ENCODE measurements at places on chromosomes 1 and 21.

GRCh38 chr1:211333906-211334305 is 7.3 kb downstream of the TRAF5 start:
- no peak for DNase-seq

- DNase-seq, result no peak
Measured at GRCh38 chr1:53525595-53525994, 66.4 kb downstream of the DMRTB1 start.

- no peak for DNase-seq
Measured at GRCh38 chr1:21626921-21627339, 42.2 kb downstream of the RAP1GAP start.

DNA sequence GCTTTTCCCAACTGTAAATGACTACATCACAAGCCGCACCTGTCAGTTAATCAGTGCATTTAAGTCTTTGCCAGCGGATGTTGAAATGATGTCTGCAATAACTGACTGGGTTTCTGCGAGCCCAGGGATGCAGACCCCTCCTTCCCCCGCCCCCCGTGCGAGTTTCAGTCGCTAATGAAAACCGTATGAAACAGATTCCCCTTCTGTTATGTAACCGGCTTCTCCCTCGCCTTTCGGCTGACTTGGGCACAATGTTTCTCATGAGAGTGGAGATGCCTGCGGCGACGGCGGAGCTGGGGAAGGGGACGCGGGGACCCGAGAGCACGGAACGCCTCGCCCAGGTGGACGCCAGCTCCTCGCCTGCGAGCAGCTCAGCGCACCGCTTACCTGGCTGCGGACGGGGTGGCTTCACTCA is 753 bp downstream of the KCNJ6 start:
- no peak for DNase-seq

GRCh38 chr1:9145021-9145668 is 16.2 kb upstream of the GPR157 start:
- DNase-seq, result no peak

DNA sequence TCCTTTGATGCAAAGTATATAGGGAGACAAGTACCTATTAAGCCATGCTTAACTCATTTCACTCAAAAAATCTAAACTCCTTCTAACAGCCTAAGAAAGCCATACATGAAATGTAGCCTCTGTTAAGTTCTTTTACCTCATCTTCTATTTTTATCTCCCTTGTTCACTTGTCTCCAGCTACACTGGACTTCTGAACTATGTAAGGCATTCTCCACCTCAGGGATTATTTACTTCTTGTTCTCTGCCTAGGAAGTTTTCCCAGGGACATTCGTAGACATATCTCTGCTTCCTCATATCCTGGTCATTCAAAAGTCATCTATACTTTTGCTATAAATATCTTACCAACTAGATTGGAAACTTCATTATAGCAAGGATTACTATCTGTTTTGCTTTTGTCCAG is 96.9 kb downstream of the COP1 start:
- no peak for DNase-seq

- DNase-seq, result no peak
Measured at GRCh38 chr1:84569216-84569615, 5.0 kb downstream of the CTBS start.

DNA sequence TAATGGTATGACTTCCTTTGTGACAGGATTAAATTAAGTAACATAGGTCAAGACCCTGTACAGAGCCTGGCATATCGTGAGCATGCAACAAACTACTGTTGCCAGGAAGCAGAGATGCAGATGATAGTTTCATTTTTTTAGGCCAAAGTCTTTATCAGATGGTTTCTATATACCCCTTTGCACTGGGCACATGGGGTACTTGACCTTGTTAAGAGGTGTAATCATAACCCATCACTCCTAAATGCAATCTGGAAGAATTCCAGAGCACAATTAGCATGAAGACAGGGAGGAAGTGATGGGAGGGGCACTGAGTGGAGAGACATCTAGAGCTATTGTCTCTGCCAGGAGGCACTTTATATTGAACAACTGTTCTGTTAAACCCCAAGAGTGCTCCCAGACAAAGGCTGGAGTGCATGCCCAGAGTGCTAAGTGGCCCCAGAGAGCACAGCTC is 22.1 kb downstream of the ZBTB17 start:
- no peak for DNase-seq

DNA sequence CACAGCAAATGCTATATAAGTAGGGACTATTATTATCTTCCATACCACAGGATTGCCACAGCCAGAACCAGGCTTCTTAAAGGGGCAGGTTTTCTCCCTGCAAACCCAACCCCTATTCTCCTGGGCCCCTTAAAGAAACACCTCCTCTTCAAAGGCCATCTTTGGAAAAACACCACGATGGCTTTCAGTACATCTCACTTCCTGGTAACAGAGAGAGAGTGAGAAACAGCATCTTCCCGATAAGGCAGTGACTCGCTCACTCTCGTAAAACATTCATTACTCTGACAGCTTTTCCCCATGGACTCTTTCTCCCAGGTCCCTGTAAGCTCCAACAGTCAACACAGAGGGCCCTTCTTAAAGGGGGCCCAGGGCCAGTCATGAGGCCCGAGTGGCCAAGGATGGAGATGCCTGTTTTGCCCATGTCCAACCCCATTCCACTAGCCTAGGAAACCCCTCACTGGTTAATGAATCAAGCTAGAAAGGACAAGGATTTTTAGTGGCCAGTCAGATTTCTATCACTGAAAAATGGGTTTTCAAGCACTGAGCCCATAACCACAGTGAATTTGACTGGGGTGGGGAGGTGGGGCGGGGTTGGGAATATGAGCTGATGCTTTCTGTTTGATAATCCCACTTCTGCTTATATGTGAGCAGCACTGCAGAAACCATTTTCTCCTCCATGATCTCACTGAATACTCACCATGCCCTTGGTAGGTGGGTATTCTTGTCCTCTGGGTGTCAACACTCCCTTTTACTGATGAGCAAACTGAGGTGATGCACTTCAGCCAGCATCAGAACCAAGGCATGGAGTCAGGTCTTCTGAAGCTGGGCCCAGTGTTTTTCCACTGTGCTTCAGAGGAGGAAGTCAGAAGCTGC is 3.6 kb upstream of the NAV1 start:
- no peak for DNase-seq

DNA sequence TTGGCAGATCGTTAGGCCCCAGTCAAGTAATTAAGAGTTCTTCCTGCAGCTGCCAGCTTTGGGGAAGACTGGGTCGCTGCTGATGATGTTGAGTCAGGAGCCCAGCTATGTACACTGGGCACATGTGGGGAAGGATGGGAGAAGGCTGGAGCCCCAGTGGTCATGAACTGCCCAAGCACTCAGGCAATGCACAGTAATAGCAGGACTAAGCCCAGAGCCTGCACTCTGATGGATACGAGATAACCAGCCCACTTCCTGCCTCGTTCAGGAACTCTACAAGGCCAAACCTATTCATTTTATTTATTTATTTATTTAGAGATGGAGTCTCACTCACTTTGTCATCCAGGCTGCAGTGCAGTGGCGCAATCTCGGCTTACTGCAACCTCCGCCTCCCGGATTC is 81.1 kb upstream of the BTG3 start:
- DNase-seq, result no peak

GRCh38 chr1:98556521-98557158 is 104.9 kb upstream of the SNX7 start:
- no peak for DNase-seq

DNA sequence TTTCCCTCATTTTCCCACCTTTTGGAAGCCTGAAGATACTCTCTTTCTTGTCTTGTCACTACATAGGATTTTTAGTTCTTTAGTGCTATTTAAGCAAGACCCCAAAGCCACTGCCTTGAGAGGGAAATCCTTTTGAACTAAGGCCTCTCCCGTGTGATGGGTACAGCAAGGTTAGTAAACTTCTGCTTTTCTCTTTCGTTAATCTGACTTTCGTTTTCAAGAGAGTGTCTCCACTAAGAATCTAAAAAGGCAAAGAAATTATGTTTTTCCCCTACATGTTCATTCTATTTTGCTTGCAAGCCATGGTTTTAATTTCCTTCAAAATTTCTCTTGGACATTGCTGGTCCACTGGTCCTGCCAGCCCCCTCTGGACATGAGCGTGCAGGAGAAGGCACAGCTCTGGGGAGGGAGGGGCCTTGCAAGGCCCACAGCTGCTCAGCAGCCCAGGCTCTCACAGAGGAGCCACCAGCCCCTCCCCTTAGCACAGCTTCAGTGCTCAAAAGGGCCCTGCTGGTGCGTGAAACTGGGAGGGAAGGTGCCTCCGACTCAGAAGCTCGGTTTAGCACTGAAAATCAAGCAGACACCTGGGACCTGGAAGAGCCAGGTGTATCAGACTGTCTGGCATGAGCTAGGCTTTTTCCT is 210.9 kb upstream of the GALNT2 start:
- no peak for DNase-seq

DNA sequence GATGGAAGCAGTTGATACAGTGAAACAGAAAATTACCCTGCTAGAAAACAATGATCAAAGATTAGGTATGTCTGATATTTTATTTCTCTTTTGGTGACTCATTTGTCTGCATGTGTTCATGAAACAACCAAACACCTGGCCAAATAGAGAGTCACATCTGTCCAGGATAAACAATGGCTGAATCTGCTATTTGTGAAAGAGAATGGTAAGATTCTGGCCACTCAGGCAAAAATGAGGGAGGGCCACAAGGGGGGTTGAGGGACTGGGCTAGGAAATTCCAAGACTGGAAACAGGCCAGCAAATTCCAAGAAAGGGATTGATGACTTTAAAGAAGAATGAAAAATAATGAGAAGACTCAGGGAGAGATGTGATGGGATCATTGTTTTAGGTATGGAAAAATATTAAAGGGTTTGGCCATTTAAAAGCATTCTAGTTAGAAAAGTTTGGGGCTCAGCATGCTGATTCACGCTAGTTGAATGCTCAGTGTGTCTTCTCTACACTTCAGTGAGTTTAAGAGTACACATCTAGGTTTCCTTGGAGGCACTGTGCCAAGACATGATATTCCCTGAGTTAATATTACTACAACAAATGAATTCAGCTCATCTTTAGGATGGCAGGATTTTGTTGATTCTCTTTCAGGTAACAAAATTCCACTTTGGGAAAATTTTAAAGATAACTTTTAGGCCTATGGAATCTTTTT is 44.9 kb downstream of the TRAF5 start:
- DNase-seq, result no peak
